ENCODE measurements at places on chromosomes 3 and 15.
A peak's percentile ranks its signal among the peaks of the same experiment; 100 is the strongest.

GRCh38 chr3:13138833-13139145 is 65.6 kb upstream of the IQSEC1 start:
- DNase-seq, result no peak

DNA sequence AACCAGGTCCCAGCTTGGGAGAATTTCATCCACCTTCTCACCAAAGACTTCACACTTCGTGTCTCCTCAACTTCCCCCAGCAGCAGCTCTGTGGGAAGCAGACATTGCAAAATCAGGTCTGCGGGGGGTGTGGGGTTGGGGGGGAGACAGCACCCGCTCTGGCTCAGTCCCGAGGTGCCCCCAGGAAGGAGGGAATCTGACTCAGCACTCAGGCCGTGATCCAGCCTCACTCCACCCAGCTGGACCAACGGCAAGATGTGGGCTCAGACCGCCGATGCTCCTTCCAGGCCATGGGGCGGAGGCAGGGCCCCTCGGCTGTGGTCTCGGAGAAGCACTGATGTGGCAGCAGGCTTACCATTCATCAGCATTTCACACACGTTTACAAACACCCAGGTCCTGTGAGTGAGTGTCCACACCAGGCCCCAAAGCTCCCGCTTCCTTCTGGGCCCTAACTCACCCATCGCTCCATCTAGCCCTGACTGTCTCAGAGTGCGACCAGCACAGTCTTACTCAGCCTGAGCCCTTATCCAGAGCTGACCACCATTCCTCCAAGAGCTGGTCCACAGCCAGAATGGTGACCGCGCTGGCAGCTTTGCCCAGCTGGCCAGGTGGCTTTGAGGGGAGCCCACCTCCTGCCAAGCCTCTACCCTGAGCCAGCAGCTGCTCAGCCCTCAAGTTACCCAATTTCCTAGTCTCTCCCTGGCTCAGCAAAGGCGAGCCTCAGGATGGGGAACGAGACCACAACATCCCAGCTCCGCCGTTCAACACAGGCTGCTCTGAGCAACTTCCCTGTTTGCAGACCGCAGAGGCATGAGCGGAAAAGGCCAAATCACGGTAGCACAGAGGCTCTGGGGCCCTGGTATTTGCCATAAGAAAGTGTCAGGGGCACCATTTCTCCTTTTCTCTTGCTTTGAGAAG is 3.3 kb downstream of the STAB1 start:
- DNase-seq, result no peak

GRCh38 chr3:84820906-84821305 is 137.9 kb upstream of the CADM2 start:
- DNase-seq, result no peak

DNA sequence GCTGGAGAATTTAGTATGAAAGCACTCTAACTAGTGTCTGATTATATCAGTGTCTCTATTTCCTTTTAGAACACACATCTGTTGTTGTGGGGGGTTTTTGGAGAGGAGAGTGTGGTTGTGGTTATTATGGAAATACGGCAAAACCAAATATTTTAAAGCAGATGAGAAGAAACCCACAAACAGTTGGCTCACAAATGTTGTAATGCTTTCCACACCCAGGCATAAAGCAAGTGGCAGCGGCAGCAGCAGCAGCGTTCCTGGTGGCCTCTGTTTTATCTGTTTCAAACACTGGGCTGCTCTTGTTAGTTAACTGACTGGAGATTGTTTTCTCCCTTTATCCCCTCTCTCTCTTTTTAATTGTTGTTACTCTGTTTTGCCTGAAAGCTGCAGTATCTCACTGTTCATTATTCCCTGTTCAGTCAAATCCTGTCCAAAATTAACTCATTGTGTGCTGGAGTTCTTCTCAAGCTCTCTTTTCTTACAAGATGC is 1045.5 kb upstream of the NR2F2 start:
- DNase-seq, result no peak

DNA sequence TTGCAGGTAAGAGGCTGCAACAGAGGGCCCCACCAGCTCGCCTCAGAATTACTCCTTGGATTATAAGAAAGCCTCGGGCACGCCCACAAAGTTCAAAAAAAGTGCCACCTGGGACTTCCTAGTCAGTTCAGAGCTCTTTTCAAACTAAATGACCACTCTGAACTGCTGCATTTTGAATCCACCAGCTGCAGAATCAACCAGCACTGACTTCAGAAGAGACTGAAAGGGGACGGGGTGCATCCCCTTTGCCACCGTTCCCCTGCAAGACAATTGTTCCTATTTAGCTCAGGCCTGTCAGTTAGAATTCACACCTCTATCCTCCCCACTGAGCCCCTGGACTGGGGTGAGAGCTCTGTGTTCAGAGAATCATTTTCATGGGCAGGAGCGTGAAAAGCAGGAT is 181.4 kb upstream of the GADL1 start:
- no peak for DNase-seq

DNA sequence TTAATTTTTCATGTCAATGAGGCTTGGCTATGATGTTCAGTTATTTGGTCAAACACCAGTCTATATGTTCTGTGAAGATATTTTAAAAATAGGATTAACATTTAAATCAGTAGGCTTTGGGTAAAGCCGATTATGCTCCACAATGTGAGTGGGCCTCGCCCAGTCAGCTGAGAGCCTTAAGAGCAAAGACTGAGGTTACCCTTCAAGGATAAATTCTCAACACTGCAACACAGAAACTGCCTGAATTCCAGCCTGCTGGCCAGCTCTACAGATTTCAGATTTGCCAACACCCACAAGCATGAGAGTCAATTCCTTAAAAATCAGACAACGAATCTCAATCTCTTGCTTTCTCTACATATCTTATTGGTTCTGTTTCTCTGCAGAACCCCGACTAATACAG is 188.3 kb downstream of the PLCH1 start:
- no peak for DNase-seq

DNA sequence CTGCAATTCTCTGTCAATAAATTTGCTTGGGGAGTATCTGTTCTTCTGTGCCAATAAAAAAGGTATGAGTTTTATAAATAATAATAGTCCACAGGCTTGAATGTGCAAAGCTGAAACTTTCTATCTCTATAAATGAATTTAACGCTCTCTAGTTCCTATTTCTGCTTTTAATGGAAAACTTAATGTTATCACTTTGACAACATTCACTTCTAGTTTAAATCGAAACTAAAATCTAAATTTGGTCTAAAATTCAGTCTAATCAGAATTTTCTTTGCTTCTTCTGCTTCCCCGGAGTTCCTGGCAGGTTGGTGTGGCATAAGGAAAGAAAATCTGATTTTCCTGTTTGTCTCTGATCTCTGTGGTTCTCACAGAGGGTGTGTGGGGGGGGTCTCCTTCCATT is 450.1 kb upstream of the TBL1XR1 start:
- no peak for DNase-seq

DNA sequence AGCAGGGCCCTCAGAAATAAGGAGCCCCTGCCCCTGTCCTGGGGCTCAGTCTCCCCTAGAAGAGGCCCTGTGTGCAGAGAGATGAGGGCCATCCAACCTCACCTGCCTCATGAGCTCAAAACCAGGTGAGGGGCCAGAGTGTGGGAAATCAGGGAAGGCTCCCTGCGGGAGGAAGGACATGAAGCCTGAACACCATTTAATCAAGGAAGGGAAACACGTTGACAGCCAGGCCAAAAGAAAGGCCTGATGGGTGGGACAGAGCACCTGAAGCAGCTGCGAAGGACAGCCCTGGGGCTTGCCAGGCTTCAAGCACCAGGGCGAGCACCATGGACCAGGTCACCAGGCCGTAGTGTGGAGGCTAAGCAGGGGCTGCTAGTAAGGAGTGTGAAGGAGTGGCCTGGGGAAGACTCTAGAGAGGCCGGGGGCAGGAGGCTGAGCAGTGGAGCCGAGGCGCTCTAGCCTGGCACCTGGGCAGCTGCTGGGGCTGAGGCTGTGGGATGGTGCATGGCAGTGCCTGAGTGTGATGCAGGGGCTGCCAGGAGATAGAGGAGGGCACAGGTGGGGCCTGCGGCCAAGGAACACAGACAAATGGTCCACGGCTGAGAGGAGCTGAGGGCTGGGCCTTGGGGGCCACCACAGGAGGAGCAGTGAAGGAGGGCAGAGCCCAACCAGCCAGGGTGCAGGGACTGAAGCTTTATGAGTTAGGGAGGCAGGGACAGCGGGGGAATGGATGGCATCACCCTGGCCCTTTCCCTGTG is 16.1 kb downstream of the ACAA1 start:
- DNase-seq, result peak; percentile 21

GRCh38 chr3:48069339-48069738 is 53.1 kb upstream of the MAP4 start:
- DNase-seq, result no peak

GRCh38 chr15:88744548-88745020 is 58.7 kb upstream of the ACAN start:
- DNase-seq, result no peak

DNA sequence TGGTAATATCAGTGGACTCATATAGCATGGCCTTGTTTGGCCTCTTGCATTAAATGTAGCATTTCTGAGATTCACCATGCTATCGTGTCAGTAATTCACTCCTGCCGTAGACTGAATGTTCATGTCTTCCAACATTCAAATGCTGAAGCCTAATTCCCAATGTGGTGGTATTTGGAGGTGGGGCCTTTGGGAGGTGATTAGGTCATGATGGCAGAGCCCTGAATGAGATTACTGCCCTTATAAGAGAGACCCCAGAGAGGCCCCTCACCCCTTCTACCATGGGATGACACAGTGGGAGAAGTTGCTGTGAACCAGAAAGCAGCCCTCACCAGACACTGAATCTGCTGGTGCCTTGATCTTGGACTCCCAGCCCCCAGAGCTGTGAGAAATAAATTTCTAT is 241.4 kb downstream of the VPS13C start:
- DNase-seq, result no peak

DNA sequence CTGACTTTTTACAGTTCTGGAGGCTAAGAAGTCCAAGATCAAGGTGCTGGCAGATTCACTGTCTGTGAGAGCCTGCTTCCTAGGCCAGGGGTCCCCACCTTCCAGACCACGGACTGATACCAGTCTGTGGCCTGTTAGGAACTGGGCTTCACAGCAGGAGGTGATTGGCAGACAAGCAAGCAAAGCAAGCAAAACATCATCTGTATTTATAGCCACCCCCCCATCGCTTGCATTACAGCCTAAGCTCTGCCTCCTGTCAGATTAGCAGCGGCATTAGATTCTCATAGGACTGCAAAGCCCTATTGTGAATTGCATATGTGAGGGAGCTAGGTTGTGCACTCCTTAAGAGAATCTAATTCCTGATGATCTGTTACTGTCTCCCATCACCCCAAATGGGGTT is 194.7 kb upstream of the THRB start:
- no peak for DNase-seq

DNA sequence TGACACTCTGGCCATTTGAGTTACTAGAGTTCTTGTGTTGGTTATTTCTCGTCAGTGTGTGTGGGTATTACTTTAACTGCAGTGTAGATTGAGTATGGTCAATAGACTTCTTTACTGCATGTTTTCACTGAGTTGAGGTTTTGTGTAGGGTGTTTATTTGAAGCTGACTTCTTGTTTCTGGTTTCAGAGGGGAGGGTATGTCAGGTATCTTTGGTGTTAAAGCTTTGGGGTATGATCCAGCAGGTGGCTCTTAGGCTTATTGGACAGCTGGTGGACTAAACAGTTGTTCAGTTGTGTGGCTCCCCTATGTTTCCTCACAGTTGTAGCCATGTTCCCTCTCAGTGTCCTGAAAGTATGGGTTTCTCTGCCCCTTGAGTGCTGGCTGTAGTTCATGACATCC is 72.0 kb downstream of the AKAP13 start:
- DNase-seq, result no peak

GRCh38 chr3:64440498-64440897 is 215.2 kb upstream of the PRICKLE2 start:
- DNase-seq, result no peak

- no peak for DNase-seq
These were observed 116.0 kb downstream of the GMNC start for GRCh38 chr3:190746531-190746930.

- DNase-seq, result no peak
These were observed 11.1 kb downstream of the ARHGAP31 start for GRCh38 chr3:119305286-119305685.

DNA sequence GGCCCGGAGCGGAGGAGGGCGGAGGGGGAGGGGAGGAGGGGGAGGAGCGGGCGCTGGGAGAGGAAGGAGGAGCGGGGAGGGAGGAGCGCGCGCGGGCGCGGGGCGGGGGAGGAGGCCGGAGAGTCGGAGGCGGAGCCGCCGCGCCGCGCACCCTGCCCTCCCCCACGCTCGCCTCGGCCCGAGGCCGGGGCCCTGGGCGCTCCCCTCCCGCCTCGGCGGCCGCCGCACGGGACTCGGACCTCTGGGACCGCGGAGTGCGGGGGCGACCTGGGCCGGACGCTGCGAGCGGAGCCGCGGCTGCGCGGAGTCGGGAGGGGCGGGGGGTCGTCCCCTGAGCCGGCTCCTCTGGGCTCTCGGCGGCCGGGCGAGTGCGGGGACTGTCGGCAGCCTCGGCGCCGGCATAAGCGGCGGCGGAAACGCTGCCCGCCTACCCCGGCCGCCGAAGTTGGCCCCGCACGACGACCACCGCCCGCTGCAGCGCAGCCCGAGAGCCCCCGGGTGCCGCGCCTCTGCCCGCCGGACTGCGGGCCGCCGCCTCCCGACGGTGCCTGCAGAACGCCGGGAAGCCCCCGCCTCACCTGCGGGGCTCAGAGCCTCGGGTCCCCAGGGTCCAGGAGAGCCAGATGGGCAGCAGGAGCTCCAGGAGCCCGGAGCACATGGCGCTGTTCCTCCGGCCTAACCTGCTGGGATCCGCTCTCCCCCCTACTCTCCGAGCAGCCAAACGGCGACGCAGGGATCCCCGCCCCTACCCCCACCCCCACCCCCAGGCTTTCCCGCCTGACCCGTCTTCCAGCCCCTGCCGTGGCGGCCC is 406 bp upstream of the GABRB3 start:
- no peak for DNase-seq

DNA sequence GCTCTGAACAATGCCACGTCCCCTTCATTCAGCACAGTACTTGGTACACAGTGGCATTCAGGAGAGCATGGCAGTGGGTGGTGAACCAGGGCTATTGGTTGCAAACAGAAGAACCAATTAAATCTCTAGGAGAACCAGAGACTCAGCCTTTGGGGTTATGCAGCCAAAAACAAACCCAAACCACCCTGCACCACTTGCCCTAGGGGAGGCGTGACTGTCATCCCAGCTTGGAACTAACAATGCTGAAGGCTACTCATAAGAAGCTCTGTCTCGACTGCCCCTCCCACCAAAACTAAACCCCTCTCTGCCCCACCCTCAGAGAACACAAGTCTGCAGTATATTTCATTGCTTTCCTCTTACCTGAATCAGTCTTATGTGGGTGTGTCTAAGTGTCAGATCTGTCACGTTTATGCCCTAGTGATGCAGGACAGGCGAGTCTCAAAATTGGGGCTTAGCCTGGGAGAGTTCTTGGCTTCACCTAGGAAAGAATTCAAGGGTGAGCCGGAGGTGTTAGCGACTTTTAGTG is 15.2 kb upstream of the KLHL40 start:
- no peak for DNase-seq
